ENCODE measurements at places on chromosomes 11 and 22.

GRCh38 chr22:28207281-28208030 lies 288.4 kb upstream of the PITPNB start:
- peak; percentile 70 for DNase-seq

GRCh38 chr22:29994027-29994715 lies 86.1 kb upstream of the HORMAD2 start:
- DNase-seq, result peak; percentile 90

- DNase-seq, result no peak
Measured at GRCh38 chr22:26842103-26842502, 184.7 kb downstream of the MIAT start.

DNA sequence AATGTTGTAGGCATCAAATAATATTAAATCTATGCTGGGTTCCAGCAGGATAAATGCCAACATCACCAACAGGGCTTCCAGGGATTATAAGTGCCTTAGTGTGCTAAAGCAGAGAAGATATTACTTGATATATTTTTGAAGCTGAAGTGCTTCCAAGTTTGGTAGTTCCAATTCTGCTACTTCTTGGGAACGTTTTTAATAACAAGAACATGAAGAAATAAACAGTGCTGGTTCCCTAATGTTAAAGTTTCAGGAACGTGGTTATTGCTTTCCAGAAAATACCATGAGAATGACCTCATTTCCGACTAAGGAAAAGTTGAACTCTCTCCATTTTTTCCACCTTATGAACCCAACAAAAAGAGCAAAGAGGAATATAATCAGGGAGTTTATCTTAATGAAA lies 4.6 kb upstream of the RNF185 start:
- peak; percentile 48 for DNase-seq

Measured in HCEC 1CT (cell line).